Uterus (tissue), 4 donors: ENCODE measurements at places on chromosomes 3 and 15.

GRCh38 chr15:43232289-43232874, 11.6 kb upstream of the EPB42 start:
- DNase-seq, result no peak

DNA sequence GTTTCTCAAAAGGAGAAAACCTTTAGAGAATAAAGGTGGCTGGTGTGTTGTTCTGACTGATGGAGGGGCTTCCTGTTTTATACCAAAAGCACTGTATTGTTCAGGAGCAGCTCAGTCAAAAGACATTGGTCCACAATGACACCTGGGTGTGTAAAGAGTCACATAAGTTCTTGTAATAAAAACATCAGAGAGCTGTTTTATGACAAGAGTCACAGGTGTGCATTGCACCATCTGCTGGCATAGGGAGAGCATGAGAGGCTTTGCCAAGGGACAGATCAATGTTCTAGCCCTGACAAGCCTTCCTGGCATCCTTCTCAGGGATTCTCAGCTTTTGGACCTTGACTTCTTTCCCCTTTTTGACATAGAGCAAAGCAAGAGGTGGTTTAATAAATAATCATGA, 20.4 kb downstream of the ARPP21 start:
- no peak for DNase-seq

DNA sequence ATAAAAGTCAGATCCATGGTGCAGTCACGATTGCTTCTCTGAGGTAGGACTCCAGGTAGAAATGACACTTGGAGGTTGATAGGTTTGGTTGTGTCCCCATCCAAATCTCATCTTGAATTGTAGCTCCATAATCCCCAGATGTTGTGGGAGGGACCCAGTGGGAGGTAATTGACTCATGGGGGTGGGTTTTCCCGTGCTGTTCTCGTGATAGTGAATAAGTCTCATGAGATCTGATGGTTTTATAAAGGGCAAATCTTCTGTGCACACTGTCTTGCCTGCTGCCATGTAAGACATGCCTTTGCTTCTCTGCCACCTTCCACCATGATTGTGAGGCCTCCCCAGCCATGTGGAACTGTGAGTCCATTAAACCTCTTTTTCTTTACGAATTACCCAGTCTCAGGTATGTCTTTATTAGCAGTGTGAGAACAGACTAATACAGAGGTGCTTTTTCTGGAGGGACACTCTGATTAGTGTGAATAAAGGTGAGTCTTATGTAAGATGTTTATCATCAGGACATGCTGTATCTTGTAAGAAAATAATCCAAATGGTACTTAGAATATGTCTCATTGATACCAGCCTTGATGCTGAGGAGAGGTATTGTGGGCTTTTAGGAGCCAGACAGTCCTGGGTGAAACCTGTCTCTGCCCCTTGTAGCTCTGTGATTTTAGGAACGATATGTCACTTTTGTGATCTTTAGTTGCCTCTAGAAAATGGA, 43.0 kb downstream of the SLCO3A1 start:
- no peak for DNase-seq

DNA sequence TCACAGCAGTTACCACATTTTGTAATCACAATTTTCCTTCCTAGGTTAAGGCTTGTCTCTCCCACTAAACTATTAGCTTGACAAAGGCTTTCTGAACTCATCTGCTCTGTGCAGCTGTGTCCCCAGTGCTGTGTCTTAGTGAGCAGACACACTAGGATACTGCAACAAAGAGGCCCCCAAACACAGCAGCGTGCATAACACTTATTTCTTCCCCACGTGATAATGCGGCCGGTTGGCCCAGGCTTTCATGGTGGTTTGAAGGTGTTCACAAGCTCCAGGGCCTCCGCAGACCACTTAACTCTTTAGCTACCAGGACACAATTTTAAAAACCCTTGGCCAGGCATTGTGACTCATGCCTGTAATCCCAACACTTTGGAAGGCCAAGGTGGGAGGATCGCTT, 2.2 kb upstream of the HDAC11 start:
- no peak for DNase-seq

DNA sequence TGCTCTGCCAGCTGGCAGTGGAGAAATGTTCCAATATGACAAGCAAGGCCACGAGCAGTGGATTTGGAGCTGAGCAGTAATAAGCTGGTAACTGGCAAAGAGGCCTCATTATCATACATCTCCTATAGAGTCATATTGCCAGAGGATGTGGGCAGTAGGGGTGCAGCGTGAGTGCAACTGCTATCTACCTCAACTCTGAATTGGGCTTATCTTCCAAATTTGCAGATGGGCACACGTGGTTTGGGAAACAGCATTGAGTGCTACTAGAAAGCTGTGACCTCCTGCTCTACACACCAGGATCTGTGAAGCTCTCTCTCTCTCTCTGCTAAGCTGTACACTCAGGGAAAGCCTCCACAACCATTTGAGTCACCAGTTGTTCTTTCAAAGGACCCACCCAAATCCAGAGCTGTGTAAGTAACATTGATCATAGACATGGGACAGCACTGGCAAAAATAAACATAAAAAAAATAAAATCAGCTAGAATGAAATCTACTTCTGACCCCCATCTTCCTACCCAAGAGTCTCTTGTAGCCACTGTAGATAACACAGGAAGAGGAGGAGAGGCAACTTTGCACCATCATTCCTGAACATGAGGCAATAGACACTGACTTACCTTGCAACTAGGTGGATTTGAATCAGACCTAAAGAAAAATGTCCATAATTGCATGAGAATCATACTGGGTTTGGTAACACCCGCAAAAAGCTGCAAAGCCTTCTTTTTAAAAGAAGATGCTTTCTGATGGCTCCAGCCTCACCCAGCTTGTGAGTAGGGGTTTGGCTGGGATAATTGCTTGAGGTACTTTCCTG, 82.9 kb upstream of the THBS1 start:
- DNase-seq, result no peak
